ENCODE measurements at places on chromosomes 2 and 18. TPM values are rescaled to one million over a fixed set of nuclear protein-coding genes. Genes with fewer than 3 reads are reported as not detected.

The STON1 gene
- 166 TPM for total RNA-seq

The UGT1A4 gene
- total RNA-seq: not detected

GRCh38 chr2:65416321-65416720 is 16.1 kb downstream of the SPRED2 start:
- no peak overlapping the region for H3K27ac ChIP-seq
- H3K4me1 ChIP-seq: peaks cover 33% of the 10 kb centered on the region
- peak; percentile 79 for DNase-seq
- no peak overlapping the region for H3K4me3 ChIP-seq

GRCh38 chr2:174053355-174054151 is 88.4 kb upstream of the SP3 start:
- H3K36me3 ChIP-seq: no peaks in the 10 kb centered on the region
- no peaks in the 10 kb centered on the region for H3K27me3 ChIP-seq
- DNase-seq: no peak
- peaks cover 6% of the 10 kb centered on the region for H3K4me1 ChIP-seq
- H3K4me3 ChIP-seq: no peak overlapping the region
- H3K27ac ChIP-seq: peak overlapping the region; percentile 32

- no peak overlapping the region for H3K27ac ChIP-seq
- peaks cover 19% of the 10 kb centered on the region for H3K4me1 ChIP-seq
- no peaks in the 10 kb centered on the region for H3K27me3 ChIP-seq
- DNase-seq: no peak
- no peak overlapping the region for H3K4me3 ChIP-seq
These were observed 2.1 kb downstream of the DNAH7 start for GRCh38 chr2:196066291-196067087.

DNA sequence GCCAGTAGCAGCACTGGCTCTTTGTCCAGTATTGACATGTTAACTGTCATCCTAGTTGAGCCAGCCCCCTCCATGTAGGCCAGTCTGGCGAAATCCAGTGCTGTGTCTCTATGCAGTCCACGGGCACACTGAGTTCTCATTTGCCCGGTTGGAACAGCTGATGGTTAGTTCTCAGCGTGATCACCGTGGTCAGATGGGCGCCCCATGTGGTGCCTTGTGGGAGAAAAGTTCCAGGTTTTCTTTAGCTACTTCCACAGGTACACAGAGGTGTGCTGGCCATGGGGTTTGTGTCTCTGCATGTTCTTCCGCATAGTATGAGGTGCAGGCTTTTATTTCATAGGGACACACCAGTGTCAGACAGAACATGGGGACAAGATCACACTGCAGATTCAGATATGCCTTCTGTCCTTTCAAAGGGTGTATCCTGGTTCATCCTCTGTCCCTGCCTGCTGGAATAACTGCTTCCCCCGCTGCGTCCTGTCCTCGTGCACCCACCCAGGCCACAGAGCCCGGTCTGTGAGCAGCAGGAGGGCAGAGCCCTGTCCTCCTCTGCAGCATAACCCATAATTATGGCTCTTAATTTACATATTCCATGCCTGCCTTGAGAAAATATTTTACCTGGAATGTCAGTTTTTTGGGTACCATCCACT is 334.1 kb downstream of the GBX2 start:
- no peak for DNase-seq
- H3K4me1 ChIP-seq: no peaks in the 10 kb centered on the region
- no peak overlapping the region for H3K27ac ChIP-seq
- peaks cover 6% of the 10 kb centered on the region for H3K36me3 ChIP-seq
